ENCODE measurements at places on chromosomes 3 and 15.

DNA sequence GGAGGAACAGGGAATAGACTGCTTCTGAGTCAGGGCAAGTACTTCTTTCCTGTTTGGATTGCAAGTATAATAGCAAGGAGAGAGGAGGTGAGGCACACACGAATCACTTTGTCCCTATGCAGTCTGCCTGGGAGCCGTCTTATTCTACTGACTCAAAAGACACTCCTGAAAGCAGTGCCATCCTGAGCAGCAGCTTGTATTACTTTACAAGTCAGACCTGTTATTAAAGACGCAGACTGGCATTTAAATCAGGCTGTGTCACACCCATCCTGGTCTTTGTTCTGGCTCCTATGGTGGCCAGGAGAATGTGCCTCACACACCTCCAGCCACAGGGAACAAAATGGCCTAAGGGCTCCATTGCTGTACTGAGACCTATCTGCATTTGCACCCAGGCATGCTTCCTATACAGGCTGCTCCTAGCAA is 17.9 kb upstream of the SQOR start:
- no peak for DNase-seq

GRCh38 chr3:15405448-15406050 is 21.8 kb downstream of the METTL6 start:
- peak; percentile 56 for DNase-seq

- no peak for DNase-seq
Measured at GRCh38 chr3:178343433-178344038, 192.7 kb upstream of the KCNMB2 start.

- peak; percentile 49 for DNase-seq
Measured at GRCh38 chr3:11140030-11140712, 14.1 kb upstream of the HRH1 start.

GRCh38 chr3:49470714-49471420 is 800 bp downstream of the DAG1 start:
- DNase-seq: no peak

DNA sequence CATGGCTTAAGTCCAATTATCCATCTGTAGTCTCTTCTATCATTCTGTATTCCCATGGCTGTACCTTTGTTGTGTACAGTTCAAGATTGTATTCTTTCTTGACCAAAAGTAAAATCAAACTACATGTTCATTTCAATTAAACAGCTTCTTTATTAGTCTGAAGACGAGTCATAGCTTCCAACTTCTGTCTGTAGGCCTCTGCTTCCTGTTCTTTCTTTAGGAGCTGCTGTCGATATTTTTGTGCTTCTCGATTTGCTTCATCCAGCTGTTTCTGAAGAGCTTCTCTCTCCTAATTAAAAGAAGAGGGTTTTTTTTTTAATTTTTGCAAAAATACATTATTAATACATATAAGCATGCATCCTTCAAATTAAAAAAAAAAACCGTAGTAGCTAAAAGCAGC is 13.0 kb upstream of the HDC start:
- no peak for DNase-seq

DNA sequence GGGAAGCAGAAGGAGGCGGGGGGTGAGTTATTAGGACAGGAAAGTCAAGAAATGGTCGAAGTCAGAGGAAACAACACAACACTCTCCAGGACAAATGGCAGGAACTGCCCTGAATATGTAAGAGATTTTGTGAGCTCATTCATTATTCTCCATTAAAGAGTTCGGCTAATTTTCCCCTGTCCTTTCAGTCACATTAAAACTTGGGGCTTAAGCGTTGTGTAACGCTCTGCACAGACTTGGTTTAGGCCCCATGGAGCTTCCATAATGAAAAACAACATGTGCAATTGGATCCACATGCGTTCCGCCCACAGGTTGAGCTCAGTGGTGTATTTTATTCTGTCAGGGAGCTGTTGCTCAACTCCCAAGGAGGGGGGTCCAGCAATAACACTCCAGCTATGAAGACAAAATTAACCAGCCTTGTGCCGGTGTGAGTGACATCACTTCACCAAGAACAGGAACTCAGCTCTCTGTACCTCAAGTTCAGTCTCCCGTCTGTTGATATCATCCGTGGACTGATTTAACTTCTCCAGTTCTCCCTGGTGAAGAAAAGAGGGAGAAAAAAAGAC is 2.3 kb downstream of the SH3BP5 start:
- peak; percentile 95 for DNase-seq

DNA sequence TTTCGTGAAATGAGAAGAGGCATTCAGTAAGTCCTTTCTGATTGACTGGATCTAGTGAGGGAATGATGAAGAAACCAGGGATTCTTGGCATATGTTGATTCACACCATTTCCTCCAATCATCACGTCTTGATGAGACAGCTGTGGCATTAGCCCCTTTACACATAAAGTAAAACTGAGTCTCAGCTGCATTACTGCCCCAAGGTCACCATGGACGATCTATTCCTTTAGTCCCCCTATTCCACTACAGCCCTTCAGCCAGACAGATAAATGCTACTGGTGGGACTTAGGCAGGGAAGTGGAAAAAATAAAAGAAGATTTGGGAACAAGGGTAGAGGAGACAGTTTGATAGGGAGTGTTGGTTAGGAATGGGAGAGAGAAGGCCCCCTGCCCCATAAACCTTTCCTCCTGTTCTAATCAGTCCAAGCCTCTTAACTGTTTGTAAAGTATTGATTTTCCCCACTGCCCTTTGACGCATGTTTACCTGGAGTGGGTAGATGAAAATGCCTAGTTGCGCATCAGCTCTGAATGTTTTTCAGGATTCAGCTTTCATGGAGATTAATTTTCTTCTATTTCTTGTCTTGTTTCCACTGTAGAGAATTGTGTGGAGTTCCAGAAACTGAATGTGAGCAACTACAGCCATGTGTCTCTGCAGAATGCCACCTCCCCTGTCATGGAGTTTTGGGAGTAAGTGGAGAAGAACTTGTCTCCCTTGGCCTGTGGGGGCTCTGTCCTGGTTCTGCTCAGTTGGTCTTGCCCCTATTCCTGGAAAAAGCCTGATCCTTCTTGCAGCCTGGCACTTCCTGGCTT is 6.9 kb downstream of the SLC6A11 start:
- DNase-seq: no peak

GRCh38 chr3:102896851-102897621 is 462.2 kb downstream of the ZPLD1 start:
- no peak for DNase-seq

- no peak for DNase-seq
Measured at GRCh38 chr3:109334572-109334971, 2.8 kb downstream of the DPPA4 start.

DNA sequence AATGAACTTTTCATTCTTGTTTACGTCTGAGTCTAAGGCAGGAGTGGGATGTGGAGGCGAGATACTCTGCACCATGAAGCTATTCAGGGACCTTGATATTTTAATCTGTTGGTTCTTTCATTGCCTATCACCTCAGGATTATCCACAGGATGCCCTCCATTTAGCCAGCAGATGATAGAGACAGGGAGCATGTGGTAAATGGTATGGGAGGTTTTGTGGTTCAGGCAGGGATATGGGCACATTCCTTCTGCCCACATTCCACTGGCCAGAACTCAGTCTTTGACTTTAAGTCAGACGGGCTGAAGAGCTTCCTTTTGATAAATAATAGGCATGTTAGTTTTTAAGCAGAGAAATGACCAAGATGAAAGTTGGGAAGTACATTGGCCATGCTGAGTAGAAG is 548.0 kb upstream of the CCDC54 start:
- DNase-seq: peak; percentile 18

GRCh38 chr3:62261736-62262135 is 111.6 kb downstream of the FEZF2 start:
- DNase-seq: no peak

GRCh38 chr3:47010111-47010712 is 30.7 kb downstream of the NBEAL2 start:
- DNase-seq: no peak

DNA sequence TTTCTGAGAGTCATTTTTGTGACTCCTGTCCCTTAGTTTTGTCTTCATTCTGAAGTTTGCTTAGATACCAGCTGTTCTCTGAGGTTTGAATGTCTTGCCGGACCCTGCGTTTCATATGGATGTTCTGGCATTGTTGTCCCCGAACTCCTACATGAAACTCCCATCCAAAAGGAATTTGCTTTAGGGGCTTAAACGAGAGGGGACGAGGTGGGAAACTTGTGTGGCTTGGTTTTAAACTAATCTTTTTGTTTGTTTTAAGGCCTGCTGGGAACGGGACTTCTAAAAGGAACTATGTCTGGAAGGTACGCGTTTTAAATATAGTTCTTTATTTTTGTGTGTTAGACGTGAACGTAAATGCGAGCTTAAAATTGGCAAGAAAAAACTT is 679 bp downstream of the RPL35A start:
- DNase-seq: no peak

DNA sequence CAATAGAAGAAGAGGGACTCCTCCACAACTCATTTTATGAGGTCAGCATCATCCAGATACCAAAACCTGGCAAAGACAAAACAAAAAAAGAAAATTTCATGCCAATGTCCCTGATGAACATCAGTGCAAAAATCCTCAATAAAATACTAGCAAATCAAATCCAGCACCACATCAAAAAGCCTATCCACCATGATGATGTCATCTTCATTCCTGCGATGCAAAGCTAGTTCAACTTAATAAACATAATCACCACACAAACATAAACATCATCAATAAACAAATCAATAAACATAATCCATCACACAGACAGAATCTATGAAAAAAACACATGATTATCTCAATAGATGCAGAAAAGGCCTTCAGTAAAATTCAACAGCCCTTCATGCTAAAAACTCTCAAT is 342.1 kb downstream of the RSL24D1 start:
- no peak for DNase-seq

DNA sequence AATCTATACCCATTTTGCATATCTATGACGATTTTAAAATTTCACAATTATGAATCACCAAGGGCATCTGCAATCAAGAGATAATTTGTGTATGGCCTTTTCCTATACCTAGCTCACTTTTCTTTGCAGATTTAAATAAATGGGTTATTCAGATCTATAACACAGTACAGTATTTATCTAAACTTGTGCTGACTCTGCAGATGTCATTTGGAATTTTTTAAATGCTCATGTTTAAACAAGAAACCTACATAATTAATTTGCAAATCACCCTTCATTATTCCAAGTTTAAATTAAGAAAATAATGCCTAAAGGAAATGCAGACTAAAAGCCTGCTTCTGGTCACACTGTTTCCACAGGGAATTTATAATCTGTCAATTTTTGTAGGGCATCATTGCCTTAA is 284.2 kb downstream of the SI start:
- DNase-seq: no peak

DNA sequence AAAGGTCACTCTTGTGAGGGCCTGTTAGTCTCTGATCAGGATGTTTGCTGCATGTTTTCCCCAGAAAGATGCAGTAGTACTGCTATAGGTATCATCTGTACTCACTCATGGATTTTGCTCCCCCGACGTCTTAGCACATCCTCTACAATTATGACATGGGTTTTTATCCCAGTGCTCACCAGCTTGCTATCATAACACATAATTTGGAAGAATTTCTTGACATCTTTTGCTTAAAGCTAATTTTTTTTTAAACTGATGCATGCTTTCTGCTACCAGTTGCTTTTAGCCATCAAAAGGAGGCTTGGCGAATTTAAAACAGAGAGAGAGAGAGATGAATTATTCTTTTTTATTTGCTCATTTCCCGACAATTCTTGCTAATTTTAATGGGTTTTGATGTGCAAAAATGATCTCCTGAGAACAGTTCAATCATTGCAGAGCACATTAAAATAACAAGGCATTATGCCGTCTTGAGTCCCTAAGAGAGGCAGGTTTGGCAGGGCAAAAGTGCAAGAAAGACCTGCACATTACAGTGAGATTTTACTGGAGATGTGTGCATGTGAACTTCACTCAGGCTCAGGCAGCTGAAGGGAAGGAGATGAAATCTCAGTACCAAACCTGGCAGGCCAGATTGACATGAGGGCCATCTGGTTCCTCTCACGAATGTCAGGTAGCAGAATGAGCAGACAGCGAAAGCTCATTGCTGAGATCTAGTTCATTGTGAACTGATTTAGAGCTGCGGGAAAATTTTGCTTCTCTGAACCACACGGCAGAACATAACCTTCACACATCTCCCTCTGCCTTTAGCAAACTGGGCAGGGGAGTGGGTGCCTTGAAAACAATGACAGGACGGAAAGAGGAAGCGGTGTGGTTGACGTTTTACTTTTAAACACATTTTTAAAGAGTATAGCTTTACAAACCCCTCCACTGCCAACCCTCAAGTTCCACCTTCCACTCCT is 25.9 kb upstream of the GOLGA8B start:
- DNase-seq: no peak

GRCh38 chr15:78944669-78945407 is at the start of gene CTSH:
Gene CTSH (minus strand): TSS chr15:78945046. CDS start chr15:78944981, 65 bp downstream.
- DNase-seq: peak; percentile 28

DNA sequence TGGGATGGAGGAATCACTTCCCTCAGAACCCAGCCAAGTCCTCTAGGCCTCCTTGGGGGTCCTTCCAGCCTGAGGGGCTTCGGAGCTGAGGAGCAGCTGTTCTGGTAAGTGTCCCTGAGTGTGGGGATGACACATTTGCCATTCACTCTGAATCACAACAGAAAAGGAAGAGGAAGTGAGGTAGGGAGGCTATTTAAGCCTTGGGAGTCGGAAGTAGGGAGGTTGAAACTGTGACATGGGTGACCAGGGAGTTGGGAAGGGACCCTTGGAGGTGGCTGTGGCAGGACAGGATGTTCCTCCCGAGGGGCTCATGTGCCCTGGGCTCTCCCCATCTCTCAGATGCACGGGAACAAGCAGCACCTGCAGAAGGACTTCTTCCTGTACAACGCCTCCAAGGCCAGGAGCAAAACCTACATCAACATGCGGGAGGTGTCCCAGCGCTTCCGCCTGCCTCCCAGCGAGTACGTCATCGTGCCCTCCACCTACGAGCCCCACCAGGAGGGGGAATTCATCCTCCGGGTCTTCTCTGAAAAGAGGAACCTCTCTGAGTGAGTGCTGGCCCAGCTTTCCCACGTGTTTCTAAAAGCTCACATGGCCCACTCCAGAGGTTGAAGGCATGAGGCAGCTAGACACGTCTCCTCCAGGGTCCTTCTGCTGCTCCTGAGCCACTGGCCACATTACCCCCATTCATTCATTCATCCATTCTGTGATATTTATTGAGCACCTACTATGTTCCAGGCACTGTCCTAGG is 43.3 kb downstream of the CAPN3 start:
- DNase-seq: no peak

GRCh38 chr15:38671675-38672254 is 107.2 kb upstream of the RASGRP1 start:
- DNase-seq: no peak

GRCh38 chr15:93270937-93271467 is 182.0 kb upstream of the RGMA start:
- DNase-seq: no peak

DNA sequence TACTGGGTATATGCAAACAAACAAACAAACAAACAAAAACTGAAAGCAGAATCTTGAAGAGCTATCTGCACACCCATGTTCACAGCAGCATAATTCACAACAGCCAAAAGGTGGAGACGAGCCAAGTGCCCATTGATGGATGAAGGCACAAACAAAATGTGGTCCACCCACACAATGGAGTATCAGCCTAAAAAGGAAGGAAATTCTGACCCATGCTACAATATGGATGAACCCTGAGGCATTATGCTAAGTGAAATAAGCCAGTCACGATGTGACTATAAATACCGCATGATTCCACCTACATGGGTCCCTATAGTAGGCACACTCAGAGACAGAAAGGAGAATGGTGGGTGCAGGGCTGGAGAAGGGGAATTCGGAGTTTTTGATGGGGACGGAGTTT is 24.1 kb downstream of the XPC start:
- DNase-seq: no peak
